Hematopoietic multipotent progenitor cell treated with erythropoietin and hydrocortisone succinate and interleukin-3 and kit ligand, for 6 days (in vitro differentiated cells): ENCODE measurements at places on chromosomes 5 and 9.

- DNase-seq, result no peak
Observed at GRCh38 chr5:115818821-115819220, 2.4 kb upstream of the CDO1 start.

GRCh38 chr5:77960863-77961396 lies 184.8 kb upstream of the TBCA start:
- peak; percentile 11 for DNase-seq

GRCh38 chr5:157197086-157197485 lies 16.4 kb downstream of the ITK start:
- no peak for DNase-seq

GRCh38 chr5:14038341-14038959 lies 94.0 kb upstream of the DNAH5 start:
- DNase-seq, result no peak

DNA sequence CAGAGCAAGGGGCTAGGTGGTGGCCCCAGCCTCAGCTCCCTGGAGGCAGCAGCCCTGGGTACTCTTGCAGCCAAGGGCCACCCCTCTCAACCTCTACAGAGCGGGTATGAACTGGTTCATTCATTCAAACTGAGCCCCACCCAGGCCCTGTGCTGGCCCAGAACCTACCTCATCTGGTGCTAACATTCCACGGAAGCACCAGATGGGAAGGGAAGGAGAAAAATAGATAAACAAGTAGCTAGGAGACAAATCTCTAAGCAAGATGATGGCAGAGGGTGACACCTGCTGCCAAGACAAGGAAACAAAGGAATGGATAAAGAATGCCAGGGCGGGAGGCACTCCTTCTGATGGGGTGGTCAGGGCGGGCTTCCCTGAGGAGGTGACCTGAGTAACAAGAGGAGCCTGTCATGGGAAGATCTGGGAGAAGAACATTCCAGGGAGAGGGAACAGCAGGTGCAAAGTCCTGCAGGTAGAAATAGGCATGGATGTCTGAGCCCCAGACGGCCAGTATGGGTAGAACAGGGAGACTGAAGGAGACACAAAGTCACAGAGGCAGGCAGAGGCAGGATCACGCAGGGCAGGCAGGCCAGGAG lies 6.1 kb downstream of the ST6GALNAC4 start:
- DNase-seq, result peak; percentile 79

GRCh38 chr5:4099386-4099785 lies 503.8 kb downstream of the IRX1 start:
- no peak for DNase-seq

- DNase-seq, result no peak
Observed at GRCh38 chr5:146623009-146623408, 107.0 kb upstream of the GPR151 start.

- no peak for DNase-seq
Observed at GRCh38 chr5:6578676-6579343, 54.0 kb downstream of the NSUN2 start.

GRCh38 chr9:129242971-129243561 lies 65.0 kb upstream of the IER5L start:
- DNase-seq, result no peak
